ENCODE measurements at places on chromosomes 2 and 18.

GRCh38 chr2:44715671-44716081 lies 225.8 kb upstream of the SIX3 start:
- DNase-seq, result peak; percentile 49

GRCh38 chr18:34970106-34970505 lies 71.1 kb upstream of the MAPRE2 start:
- DNase-seq, result no peak

DNA sequence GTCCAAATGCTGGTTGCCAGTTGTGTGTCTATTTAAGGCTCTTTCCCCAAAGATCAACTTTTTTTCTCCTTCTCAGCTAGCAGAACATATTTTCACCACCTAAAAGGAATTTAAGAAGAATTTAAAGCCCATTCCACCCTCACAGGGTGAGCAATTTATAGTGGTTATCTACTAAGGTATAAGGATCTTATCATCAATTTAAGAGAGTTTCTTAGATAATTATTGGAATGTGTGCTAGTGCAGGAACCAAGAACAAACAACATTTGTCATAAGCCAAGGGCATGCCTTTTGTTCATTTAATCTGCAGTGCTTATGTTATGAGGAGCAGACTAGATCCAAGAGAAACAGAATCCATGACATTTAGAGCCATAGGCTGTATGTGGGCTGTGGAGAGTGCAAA lies 37.2 kb downstream of the NLRC4 start:
- no peak for DNase-seq

DNA sequence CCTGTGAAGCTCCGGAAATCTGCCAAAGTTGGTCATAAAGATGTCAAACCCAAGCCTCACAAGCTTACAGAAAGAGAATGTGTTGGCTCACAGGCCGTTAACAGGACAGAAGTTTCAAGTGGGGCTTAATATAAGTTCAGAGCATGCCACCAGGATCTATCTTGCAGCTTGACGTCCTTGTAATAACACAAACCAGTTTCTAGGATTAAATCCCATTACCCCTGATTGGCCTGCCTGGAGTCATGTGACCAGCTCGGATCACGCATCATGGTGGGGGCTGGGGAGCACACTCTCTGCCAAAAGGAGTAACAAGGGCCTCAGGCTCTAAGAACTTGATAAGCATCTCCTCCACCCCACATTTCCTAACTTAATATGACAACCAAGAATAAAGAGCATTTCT lies 38.9 kb upstream of the SCG2 start:
- no peak for DNase-seq

DNA sequence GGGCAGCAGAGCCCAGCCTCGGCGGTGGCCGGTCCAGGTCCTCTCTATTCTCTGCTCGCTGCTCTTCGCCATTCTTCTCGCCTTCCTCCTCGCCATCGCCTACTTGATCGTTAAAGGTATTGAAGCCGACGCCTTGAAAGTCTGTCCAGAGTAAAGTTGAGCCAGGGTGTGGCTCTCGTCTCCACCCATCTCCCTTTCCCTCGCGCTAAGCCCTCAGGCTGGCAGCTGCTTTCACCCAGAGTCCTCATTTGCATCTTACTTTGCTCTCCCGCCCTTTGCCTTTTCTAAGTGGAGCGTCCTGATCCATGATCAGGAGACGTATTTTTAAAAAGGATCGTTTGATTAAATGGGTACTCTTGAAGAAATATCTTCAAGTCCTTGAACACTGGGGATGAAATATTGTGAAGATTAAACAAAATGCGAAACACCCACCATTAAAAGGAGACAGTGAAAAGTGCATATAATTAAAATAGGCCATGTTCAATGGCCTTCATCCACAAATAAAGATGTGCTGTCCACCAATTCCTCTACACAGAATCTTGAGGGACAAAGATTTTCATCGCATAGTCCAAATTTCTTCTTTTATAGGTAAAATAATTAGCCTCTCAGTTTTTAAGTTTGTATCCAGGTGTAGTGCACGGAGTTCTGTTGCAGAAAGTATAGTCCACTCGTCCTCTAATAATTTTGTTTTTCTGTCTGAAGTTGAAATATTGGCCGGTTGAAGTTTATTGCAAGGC lies 657 bp downstream of the ARL6IP6 start:
- DNase-seq, result no peak

DNA sequence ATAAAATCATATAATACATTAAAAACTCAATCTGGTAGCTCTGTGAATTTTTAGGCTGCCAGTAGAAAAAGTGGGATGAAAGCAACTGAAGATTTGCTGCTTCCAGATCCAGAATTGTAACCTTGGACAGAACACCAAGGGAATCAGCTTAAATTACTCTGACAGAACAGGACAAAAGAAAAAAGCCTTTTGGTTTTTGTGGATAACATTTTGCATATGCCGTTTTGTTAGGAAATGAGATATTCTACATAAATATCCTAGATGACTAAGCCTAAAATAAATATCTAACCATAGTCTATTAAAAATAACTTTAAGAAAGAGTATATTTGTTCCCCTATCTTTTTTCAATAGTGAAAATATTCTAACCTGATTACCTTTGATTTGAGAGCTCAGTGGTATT lies 148.7 kb upstream of the DOCK10 start:
- no peak for DNase-seq

DNA sequence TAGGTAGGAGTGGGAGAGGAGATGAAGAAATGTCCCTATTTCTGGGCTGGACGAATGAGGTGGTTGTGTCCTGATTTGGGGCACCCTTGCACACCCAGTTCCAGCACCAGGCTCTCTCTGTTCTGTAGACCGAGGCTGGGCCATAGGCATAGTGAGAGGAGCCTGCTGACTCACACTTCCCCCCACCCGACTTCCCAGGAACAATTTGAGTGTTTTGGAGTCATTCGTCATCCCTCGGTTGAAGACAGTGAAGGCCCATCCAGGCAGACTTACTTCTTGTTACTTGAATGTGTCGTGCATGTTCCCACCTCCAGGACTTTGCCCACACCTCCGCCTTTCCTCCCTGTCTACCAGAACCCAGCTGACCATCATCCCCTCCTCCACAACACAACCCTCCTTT lies 179.1 kb downstream of the HAUS1 start:
- DNase-seq, result no peak

DNA sequence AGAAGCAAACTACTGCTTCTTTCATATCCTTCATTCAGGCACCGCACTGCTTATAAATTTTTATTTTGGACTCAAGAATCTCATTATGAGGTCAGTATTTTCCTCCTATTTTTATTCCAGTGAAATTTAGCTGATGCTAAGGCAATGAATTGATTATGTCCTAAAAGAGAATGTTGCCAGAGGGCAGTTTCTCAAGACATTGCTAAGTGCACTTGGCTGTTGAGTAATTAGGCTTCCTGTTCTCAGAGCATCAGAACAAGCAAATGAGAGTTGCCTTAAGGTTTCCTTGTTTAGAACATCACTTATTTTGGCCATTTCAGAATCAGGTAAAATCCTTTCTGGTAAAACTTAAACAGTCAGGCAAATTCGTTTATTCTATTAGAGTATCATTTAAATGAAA lies 548.6 kb upstream of the ZEB2 start:
- no peak for DNase-seq

- no peak for DNase-seq
Measured at GRCh38 chr2:96146153-96146880, 1.1 kb upstream of the DUSP2 start.

DNA sequence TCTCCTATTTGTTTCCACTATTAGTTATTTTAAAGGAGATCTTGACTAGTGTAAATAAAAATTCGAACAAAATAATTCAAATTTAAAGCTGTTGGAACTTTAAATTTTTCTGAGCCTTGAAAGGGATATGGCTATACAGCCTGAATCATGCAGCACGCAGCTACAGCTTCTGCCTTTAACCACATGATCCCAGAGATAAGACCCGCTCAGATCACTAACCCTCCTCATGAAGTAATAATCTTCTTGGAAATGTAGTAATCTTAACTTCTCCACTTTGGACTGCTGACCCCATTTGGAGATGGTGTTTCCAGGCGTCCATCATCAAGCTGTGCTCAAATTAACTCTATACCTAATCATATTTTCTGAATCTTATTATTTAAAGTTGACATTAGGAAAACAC lies 336.6 kb downstream of the DSC3 start:
- no peak for DNase-seq

Data from retina (tissue), 1 donor.